Osteoblast (primary cell): ENCODE measurements at places on chromosomes 5 and 9. TPM values are rescaled to one million over a fixed set of nuclear protein-coding genes. Genes with fewer than 3 reads are reported as not detected.

GRCh38 chr5:68431601-68432337 lies 216.2 kb downstream of the PIK3R1 start:
- H3K27me3 ChIP-seq: no peaks in the 10 kb centered on the region
- no peak overlapping the region for H3K4me3 ChIP-seq
- no peak for DNase-seq
- no peak overlapping the region for H3K27ac ChIP-seq
- no peaks in the 10 kb centered on the region for H3K36me3 ChIP-seq
- H3K4me1 ChIP-seq: peaks cover 13% of the 10 kb centered on the region

GRCh38 chr9:68577774-68578591 lies 37.3 kb upstream of the TMEM252 start:
- no peaks in the 10 kb centered on the region for H3K27me3 ChIP-seq
- H3K4me3 ChIP-seq: no peak overlapping the region
- no peaks in the 10 kb centered on the region for H3K36me3 ChIP-seq
- no peak overlapping the region for H3K27ac ChIP-seq
- H3K4me1 ChIP-seq: no peaks in the 10 kb centered on the region

DNA sequence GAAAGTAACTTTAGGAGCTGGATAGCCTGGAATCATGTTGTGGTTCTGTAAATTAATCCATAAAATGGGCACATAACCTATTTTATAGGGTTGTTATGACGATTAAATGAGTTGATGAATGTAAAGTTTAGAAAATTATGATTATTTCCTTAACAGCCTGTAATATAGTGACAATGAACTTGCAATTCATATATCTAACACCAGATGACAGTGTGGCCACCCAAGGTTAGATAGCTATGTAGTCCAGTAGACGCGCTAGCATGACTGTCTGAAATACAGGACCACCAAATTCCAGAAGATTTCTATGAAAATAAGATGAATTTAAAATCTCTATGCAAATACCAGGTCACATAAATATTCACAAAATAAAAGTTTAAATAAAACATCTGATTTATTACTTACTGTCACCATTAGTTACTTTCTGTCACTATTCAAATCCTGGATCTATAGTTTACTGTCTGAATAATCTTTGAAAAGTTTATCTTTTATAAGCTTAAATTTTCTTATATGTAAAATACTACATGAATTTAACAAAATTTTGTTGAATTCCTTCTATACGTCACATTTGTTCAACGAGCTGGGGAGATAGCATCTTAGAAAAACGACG lies 26.1 kb upstream of the MACIR start:
- peaks cover 7% of the 10 kb centered on the region for H3K4me1 ChIP-seq
- H3K27me3 ChIP-seq: no peaks in the 10 kb centered on the region
- H3K36me3 ChIP-seq: no peaks in the 10 kb centered on the region
- no peak overlapping the region for H3K4me3 ChIP-seq
- no peak for DNase-seq
- no peak overlapping the region for H3K27ac ChIP-seq

DNA sequence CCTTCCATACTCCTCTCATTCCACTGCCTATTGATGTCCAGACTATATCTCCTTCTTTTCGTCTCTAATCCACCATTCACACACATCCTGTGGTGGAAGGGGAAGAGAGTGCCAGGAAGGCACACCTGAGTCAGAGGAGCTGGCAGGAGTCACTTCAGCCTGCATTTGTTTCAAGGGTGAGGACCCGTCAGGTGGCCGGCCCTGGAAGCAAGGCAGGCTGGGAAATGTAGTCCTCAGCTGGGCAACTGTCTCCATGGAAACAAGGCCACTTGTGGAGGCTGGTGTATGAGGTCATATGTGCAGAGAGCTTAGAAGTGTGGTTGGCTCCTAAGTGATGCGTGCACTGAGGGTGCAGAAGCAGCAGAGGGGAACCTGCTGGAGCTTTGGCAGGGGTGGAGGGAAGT lies 278.4 kb downstream of the NSG2 start:
- H3K27me3 ChIP-seq: no peaks in the 10 kb centered on the region
- H3K27ac ChIP-seq: no peak overlapping the region
- peak; percentile 90 for DNase-seq
- no peak overlapping the region for H3K4me3 ChIP-seq
- H3K36me3 ChIP-seq: no peaks in the 10 kb centered on the region

OR4F3 gene
- under 0.01 and 0.29 TPM in 2 replicates for total RNA-seq

GRCh38 chr5:80797428-80798024 lies 142.7 kb upstream of the DHFR start:
- peak; percentile 31 for DNase-seq
- H3K27me3 ChIP-seq: no peaks in the 10 kb centered on the region
- H3K36me3 ChIP-seq: peaks cover 24% of the 10 kb centered on the region

GRCh38 chr5:95113489-95113888 lies 171.4 kb downstream of the MCTP1 start:
- no peaks in the 10 kb centered on the region for H3K36me3 ChIP-seq
- H3K4me1 ChIP-seq: peaks cover 13% of the 10 kb centered on the region
- no peak for DNase-seq
- peak overlapping the region; percentile 52 for H3K27ac ChIP-seq
- H3K4me3 ChIP-seq: peak overlapping the region; percentile 50

BTNL8 gene
- not detected in 2 replicates for total RNA-seq

GRCh38 chr5:39189292-39189955 lies 29.9 kb downstream of the FYB1 start:
- no peaks in the 10 kb centered on the region for H3K36me3 ChIP-seq
- H3K4me1 ChIP-seq: peaks cover under 1% of the 10 kb centered on the region
- no peak overlapping the region for H3K4me3 ChIP-seq
- H3K27ac ChIP-seq: no peak overlapping the region

- peak; percentile 55 for DNase-seq
- no peaks in the 10 kb centered on the region for H3K27me3 ChIP-seq
- no peak overlapping the region for H3K4me3 ChIP-seq
- H3K36me3 ChIP-seq: no peaks in the 10 kb centered on the region
- no peaks in the 10 kb centered on the region for H3K4me1 ChIP-seq
These were observed 40.2 kb downstream of the NAIF1 start for GRCh38 chr9:128026773-128027541.

COL15A1 gene
- 8.0 and 29.3 TPM in 2 replicates for total RNA-seq

GRCh38 chr5:169116961-169117461 lies 183.9 kb downstream of the SLIT3 start:
- no peak overlapping the region for H3K4me3 ChIP-seq
- H3K36me3 ChIP-seq: no peaks in the 10 kb centered on the region
- H3K27ac ChIP-seq: no peak overlapping the region
- DNase-seq: no peak
- H3K27me3 ChIP-seq: no peaks in the 10 kb centered on the region
- peaks cover 9% of the 10 kb centered on the region for H3K4me1 ChIP-seq

GRCh38 chr5:173018358-173018757 lies 34.8 kb downstream of the ATP6V0E1 start:
- no peak overlapping the region for H3K4me3 ChIP-seq
- peak; percentile 68 for DNase-seq
- H3K36me3 ChIP-seq: peaks cover 16% of the 10 kb centered on the region
- H3K27me3 ChIP-seq: no peaks in the 10 kb centered on the region
- peaks cover 13% of the 10 kb centered on the region for H3K4me1 ChIP-seq
